ENCODE measurements at places on chromosomes 12 and 14. TPM values are rescaled to one million over a fixed set of nuclear protein-coding genes. Genes with fewer than 3 reads are reported as not detected.

Gene RD3L
- total RNA-seq = not detected

DNA sequence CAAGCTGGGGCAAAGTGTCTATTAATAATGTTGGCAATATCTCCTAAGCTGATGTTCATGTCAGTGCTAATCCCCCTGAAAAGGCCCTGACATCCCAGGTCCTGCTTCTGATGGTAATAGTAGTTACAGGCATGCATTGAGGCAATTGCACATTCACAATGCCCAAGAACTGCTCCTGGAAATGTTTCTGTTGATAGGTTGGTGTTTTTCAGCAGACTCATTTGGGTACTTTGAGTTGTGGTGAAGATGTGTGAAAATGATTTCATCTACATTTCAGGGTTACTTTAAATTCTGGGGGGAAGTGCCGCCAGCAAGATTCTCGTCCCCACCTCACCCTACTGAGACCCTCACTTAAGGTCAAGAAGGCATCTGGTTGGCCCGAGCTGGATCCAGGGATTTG lies 92.9 kb downstream of the BBS10 start:
- peak overlapping the region; percentile 13 for H3K27ac ChIP-seq
- no peak for DNase-seq
- no peak overlapping the region for H3K4me3 ChIP-seq
- no peaks in the 10 kb centered on the region for H3K27me3 ChIP-seq

DNA sequence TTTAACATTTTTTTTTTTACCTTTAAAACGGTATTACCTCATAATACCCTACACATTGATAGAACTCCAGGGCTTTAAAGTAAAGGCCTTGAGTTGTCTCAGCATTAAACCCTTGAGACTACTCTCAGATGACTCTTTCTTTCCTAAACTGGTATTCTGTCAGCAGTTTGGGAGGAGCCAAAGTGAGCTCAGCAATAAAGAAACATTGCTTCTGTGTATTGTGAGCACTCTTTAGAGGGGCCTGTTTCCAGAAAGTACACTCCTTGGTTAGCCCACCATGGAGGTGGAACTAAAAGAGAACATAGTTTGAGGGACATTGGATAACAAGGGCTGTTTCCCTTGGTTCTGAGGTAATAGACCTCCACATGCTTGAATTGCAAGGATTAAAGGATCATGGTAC lies 20.4 kb downstream of the MAP3K12 start:
- DNase-seq = no peak
- H3K36me3 ChIP-seq = no peaks in the 10 kb centered on the region
- H3K4me1 ChIP-seq = peaks cover 58% of the 10 kb centered on the region
- no peak overlapping the region for H3K4me3 ChIP-seq

Gene MNAT1
- 38.1 TPM for total RNA-seq

DNA sequence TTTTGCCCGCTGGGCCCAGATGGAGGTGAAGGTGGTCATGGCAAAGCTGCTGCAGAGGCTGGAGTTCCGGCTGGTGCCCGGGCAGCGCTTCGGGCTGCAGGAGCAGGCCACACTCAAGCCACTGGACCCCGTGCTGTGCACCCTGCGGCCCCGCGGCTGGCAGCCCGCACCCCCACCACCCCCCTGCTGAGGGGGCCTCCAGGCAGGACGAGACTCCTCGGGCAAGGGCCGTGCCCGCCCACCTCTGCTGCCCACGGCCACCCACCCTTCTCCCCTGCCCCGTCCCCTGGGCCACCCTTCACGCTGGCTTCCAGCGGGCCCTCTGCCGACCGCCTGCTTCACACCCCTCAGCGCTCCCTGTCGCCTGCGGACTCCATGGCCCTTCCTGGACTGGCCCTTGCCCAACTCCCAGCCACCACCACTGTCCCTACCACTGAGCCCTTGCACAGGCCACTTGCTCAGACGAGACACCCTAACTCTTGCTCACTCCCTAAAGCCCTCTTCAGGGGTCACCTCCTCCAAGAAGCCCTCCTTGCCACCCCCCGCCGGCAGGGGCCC lies 42.5 kb downstream of the CYP46A1 start:
- H3K27me3 ChIP-seq = no peaks in the 10 kb centered on the region
- peak; percentile 95 for DNase-seq
- no peak overlapping the region for H3K27ac ChIP-seq
- no peak overlapping the region for H3K4me3 ChIP-seq

DNA sequence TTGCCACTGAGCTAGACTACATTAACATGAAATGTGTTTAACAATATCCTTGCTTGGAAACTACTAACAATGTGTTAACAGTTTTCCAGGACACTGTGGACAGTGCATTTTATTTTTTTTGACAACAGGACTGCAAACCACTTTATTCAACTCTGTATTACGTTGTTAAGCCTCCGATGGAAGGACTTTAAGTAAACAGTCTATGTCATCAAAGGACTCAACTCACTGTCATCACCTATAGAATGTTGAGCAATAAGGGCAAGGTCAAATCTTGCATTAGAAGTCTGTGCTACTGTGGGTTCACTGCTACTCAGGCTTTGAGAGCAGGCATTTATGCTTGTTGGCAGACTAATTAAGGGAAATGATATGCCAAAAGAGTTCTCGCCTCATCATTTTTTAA lies 483.7 kb downstream of the FLRT2 start:
- H3K36me3 ChIP-seq = no peaks in the 10 kb centered on the region
- H3K27ac ChIP-seq = no peak overlapping the region
- H3K4me1 ChIP-seq = no peaks in the 10 kb centered on the region

- DNase-seq = no peak
- H3K27me3 ChIP-seq = no peaks in the 10 kb centered on the region
- H3K27ac ChIP-seq = no peak overlapping the region
- no peak overlapping the region for H3K4me3 ChIP-seq
- no peaks in the 10 kb centered on the region for H3K36me3 ChIP-seq
- peaks cover 8% of the 10 kb centered on the region for H3K4me1 ChIP-seq
Measured at GRCh38 chr12:43337571-43338444, 214.2 kb downstream of the ADAMTS20 start.

Gene TGFB3
- 19.2 TPM for total RNA-seq

DNA sequence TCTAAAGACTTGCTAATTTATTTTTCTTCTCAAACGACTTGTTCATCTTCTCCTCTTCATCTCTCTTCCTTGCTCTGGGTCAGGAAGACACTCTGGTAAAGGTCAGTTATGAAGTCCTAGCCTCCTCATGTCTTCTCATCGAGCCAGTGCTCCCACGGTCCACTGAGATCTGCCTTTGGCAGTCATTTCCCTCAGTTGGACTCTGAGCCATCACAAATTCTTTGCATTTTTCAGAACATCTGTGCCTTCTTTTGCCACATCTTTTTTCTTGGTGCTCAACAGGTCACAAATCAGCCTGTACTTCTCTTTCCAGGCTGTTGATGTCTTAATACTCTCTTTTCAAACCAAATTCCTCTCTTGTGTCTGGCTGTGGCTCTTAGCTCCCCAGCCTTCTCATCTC lies 49.7 kb downstream of the IGF1 start:
- H3K27me3 ChIP-seq = no peaks in the 10 kb centered on the region
- no peak overlapping the region for H3K4me3 ChIP-seq
- peak overlapping the region; percentile 19 for H3K27ac ChIP-seq
- peaks cover 57% of the 10 kb centered on the region for H3K4me1 ChIP-seq

- H3K27ac ChIP-seq = no peak overlapping the region
- no peaks in the 10 kb centered on the region for H3K36me3 ChIP-seq
- no peak for DNase-seq
- H3K4me1 ChIP-seq = no peaks in the 10 kb centered on the region
- no peak overlapping the region for H3K4me3 ChIP-seq
Measured at GRCh38 chr12:49936925-49937324, 13.6 kb upstream of the AQP2 start.

Gene KRT2
- total RNA-seq = 2.0 TPM

Gene JDP2
- 66.5 TPM for total RNA-seq

GRCh38 chr12:100555722-100556121 lies 17.8 kb upstream of the GAS2L3 start:
- H3K4me3 ChIP-seq = no peak overlapping the region
- H3K36me3 ChIP-seq = no peaks in the 10 kb centered on the region
- H3K27ac ChIP-seq = no peak overlapping the region
- no peaks in the 10 kb centered on the region for H3K27me3 ChIP-seq
- peaks cover 5% of the 10 kb centered on the region for H3K4me1 ChIP-seq

Gene YBX3
- total RNA-seq = 356 TPM

DNA sequence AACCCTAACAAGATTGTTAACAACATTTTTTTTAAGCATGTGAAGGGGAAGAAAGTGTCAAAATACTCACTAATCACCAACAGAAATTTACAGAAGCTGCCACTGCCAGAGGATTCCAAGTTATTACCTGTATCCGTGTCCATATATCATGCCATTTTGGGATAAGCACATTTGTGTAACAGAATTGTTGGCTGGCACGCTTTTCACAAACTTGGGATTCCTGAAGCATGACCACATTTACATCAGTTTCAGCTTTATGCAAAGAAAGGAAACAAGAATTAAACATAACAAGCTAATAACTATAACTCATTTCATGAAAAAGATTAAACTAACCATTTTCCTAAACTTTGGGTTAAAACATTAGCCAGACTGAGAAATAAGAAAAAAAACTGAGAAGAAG lies 5.9 kb downstream of the NEMP1 start:
- H3K4me3 ChIP-seq = no peak overlapping the region
- peak overlapping the region; percentile 38 for H3K27ac ChIP-seq
- peaks cover 9% of the 10 kb centered on the region for H3K4me1 ChIP-seq
- no peak for DNase-seq

DNA sequence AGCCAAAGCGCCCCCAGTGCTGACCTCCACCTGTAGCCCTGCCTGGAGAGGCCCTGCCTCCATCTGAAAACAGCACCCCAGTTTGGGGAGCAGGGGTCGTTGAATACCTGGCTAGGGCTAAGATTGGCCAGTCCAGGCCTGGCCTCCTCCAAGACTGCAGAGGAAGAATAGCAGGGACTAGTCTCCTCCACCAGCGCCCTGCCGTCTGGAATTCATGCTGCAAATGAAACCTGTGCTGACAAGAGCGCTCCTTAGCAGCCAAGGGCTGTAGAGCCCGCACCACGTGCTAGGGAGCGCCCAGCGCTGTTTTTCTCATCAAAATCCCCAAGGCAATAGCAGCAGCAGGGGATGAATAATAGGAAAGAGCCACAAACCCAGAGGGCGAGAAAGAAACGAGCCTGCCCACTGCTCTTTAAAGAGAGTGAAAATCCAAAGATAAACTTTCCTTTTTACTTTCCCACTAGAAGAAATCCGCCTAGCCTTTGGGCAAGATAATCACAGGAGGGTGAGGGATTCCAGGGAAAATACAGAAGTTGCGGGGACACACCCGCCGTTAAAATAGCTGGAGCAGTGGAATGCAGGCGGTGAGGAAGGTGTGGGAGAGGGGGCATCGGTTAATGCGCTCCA lies 3.3 kb downstream of the COL2A1 start:
- peaks cover 49% of the 10 kb centered on the region for H3K4me1 ChIP-seq
- no peak for DNase-seq
- H3K27me3 ChIP-seq = peaks cover 14% of the 10 kb centered on the region
- H3K36me3 ChIP-seq = no peaks in the 10 kb centered on the region
- H3K27ac ChIP-seq = peak overlapping the region; percentile 55

- no peak overlapping the region for H3K27ac ChIP-seq
- H3K36me3 ChIP-seq = peaks cover 24% of the 10 kb centered on the region
- H3K27me3 ChIP-seq = no peaks in the 10 kb centered on the region
- no peak overlapping the region for H3K4me3 ChIP-seq
- DNase-seq = no peak
- H3K4me1 ChIP-seq = peaks cover 9% of the 10 kb centered on the region
Measured at GRCh38 chr14:75470238-75470797, 42.5 kb downstream of the JDP2 start.
